Activated effector memory CD4-positive, alpha-beta T cell treated with anti-CD3 and anti-CD28 coated beads, Interleukin-2, amount 50 U/mL, for 16 hours (primary cell): ENCODE measurements at places on chromosomes 5 and 9.

GRCh38 chr9:14936491-14936890 lies 26.3 kb upstream of the FREM1 start:
- no peak for DNase-seq

DNA sequence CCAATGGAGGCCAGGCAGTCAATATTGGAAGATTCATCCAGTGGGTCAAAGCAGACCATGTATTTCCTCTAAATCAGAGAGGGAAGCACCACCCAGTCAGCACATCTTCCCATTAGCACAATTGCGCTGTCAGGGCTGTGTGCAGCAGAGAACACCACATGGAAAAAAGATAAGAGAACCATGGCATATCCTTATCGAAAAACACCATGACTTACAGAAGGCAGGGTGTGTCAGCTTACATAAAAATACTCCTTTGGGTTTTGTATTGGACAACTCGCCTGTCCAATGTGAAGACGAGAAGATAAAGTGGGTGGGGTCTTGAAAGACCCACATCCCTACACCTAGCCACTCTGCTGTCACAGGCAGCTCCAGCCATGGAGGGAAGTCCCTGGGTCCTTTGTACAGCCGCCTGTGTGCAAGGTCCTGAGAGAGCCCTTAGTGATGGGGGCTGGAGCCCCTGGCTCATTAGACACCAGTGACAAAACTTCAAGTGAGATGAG lies 71.9 kb upstream of the SPATA31E1 start:
- DNase-seq, result no peak

DNA sequence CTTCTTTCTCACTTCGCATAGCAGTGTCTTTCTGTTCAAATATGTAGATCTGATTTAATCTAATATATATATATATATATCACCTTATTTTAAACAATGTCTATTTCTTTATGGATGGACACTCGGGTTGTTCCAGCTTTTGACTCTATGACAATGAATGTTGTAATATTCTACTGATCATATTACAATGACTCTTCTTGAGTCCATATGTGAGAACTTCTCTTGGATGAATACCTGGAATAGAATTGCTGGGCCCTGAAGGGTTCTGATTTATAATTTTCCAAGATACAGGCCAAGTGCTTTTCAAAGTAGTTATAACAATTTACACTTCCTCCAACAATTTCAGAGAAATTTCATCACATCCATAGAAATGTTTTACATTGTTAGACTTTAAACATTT lies 28.8 kb downstream of the NTRK2 start:
- no peak for DNase-seq

- DNase-seq, result no peak
Observed at GRCh38 chr5:103910786-103911185, 348.2 kb upstream of the NUDT12 start.

DNA sequence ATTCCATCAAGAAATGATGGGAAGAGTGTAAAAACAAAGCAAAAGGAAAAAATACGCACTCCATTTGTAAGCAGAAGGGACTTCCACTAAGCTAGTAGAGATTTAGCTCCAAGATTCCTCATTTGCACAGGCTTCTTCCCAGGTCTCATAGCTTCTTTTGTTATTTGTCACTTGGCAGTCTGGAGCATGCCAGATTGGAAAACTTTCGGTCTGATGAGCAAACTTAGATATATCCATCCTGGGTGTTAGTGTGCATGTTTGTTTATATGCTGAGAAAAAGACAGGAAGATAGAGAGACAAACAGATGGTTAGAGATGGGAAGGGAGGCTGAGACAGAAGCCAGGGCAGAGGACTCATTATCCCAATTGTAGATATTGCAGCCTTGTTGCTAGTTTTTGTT lies 1644.5 kb upstream of the NUDT12 start:
- DNase-seq, result no peak

DNA sequence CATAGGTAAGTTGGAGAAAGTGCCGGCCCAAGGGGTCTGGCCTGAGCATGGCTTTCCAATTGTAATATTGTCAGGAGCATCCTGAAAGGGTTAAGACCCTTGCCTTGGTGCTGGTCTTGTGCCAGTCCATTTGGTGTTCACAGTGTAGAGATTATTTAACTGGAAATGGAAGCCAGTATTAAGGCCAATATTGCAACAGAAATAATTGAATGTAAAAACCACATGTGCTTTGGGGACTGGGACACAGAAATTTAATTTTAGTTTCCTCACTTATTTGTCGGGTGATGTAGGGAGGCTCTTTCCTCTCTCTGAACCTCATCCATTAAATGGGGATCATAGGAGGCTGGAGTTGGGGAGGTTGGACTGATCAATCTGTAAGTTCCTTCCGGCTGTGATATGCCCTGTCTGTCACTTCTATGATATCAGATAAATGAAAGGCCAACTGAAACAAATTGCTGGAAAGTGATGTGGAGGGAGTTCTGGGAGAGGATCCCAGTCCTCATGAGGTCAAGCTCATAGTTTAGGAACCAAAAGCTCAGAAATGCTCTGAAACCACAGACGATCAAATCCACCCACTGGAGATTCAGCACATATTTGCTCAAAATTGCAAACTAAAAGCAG lies 54.8 kb upstream of the COL15A1 start:
- no peak for DNase-seq

DNA sequence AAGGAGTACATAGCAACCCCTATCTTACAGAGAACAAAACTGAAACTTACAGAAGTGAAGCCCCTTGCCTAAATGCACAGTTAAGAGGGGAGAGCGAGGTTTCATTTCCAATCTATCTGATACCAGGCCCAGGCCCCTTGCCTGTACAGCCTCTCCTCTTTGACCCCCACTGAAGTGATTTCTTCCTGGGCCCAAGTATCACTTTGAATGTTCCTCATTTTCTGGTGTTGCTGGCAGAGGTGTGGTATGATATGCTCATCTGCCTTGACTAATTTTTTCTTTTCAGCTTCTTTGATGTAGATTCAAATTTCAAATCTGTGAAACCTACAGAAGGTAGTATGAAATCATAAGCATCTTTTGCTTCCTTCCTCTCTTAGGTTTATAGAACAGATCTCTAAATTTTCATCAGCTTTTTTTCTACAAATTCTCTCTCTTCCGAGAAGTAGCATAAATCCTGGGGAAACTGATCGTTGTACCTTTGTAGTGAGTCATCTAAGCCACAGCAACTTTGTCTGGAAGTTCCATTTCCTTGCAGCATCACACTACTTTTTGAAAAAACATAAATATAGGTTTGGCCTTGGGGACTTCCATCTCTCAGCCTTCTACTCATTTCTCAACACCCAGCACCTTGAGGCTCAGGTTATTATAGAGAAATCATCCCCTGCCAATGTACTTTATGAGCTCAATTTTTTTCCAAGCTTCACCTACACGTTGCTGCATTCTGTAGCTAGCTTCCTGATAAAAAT lies 402.4 kb upstream of the PTGER4 start:
- peak; percentile 64 for DNase-seq

DNA sequence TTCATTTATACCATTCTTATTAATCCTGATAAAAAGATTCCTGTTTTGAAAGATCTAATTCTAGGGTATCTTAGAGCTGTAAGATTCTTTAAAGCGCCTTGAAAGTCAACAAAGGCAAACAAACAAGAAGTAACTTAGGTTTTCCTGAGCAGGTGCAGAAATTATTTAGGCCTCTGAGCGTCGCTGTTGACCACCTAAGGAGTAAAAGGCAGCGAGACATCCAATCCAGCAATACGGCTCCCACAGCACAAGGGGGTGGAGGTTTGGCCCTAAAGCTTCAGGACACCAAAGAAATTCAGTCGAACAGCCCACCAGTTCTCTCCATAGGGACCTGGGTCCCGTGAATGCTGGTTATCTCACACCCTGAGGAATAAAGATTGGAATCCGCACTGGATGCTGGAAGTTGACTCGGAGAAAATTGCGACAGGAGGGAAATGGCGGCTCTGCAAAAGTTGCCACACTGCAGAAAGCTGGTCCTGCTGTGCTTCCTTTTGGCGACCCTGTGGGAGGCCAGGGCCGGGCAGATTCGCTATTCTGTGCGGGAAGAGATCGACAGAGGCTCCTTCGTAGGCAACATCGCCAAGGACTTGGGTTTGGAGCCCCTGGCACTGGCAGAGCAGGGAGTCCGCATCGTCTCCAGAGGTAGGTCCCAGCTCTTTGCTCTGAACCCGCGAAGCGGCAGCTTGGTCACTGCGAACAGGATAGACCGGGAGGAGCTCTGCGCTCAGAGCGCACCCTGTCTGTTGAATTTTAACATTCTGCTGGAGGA lies at the start of gene PCDHGA2:
Gene PCDHGA2, plus strand, starts transcription at position 223 of the 769 bp plus-strand sequence.
- DNase-seq, result no peak

DNA sequence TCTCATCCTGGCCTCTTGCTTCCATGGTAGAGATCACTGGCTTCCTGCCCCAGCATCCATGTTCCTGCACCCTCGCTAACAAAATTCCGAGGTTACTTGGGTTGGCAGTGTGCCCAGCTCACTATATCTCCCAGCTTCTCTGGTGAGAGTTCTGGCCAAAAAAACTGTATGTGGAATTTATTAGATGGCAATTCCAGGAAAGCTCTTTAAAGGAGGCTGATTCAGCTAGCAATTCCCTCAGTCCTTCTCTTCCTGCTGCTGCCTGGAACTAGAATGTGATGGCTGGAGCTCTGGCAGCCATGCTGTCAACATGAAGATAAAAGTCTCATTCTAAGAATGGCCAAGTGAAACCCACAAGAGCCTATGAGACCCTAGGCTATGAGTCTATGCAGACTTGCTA lies 88.8 kb downstream of the SECISBP2 start:
- no peak for DNase-seq

DNA sequence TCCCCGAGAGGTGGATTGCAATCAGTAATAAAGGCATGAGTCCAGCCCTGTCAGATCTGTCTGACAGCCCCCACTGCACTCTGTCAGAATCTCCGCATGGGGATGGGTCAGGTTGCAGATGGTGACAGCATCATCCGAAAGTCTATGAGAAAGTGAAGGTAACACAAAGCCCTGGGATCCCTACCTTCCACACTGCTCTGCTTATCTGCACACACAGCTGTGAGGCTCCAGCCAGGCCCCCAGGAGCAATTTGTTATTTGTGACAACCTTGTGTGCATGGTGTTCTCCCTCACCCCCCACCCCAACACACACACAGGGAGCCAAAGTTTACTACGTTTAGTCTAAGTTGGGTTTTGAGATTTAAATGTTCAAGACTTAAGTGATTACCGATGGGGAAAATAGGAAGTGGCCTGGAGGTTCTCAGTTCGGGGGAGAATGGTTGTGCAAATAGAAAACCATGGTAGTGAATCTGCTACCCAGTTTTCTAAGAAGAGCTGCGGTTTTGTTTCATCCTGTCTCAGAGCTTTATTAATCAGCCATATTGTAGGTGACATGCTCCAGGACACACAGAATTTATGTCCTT lies 92.7 kb downstream of the SV2C start:
- DNase-seq, result peak; percentile 65

DNA sequence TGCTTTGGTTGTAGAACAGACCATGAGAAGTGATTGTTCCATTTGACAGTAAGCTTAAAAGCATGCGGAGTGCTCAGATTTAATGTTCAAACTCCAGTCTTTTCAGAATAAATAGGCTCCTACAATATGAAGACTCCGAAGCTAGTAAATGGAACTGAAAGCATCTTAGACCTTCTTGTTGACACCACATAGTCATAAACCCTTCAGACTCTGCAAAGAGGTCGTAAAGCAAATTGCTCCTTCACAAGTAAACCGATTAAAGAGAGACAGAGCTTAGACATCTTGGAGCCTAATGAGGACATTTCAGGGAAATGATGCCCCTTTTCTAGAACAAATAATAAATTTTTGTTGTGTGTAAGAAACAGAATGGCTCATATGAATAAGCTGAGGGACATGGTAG lies 511.0 kb upstream of the RIOK2 start:
- DNase-seq, result no peak

DNA sequence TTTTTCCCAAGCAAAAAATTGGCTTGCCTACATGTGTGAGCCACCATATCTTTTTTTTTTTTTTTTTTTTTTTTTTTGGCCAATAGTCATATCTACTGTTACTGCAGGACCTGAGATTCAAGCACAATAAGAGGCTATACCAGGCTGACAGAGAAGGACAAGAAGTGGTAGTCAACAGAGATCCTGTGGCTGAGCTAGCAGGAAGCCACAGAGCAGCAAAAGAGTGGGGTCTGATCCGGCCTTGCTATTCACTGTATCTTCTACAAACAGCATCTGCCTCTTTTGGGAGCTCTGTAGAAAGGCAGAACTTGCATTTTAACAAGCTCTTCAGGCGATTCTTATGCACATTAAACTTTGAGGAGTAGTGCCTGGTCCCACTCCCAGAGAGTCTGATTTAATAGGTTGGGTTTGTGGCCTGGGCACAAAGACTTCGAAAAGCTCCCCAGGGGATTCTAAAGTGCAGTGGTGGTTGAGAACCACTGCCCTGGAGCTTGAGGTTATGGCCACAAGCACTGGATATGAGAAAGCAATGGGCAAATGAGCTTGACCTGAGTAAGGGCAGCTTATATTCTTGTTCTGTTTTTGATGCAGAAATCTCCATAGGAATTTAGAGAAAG lies 162.8 kb downstream of the PIK3R1 start:
- DNase-seq, result no peak

GRCh38 chr5:65647941-65648340 lies 23.1 kb downstream of the SHLD3 start:
- DNase-seq, result no peak

- no peak for DNase-seq
Observed at GRCh38 chr9:89425921-89426383, 72.0 kb downstream of the SEMA4D start.

GRCh38 chr9:85402551-85402950 lies 339.2 kb downstream of the AGTPBP1 start:
- no peak for DNase-seq

GRCh38 chr5:168342151-168342825 lies 50.8 kb downstream of the WWC1 start:
- DNase-seq, result no peak

DNA sequence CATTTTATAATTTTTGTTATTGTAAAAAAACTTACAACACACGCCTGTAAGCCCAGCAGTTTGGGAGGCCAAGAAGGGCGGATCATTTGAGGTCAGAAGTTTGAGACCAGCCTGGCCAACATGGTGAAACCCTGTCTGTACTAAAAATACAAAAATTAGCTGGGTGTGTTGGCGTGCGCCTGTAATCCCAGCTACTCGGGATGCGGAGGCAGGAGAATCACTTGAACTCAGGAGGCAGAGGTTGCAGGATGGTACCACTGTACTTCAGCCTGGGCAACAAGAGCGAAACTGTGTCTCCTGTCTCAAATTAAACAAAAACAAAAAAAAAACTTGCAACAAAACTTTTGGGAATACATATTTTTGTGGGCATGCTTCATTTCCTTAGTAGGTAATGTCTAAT lies 164.6 kb downstream of the CACNA1B start:
- DNase-seq, result no peak

GRCh38 chr5:44869928-44870327 lies 61.2 kb downstream of the MRPS30 start:
- no peak for DNase-seq

DNA sequence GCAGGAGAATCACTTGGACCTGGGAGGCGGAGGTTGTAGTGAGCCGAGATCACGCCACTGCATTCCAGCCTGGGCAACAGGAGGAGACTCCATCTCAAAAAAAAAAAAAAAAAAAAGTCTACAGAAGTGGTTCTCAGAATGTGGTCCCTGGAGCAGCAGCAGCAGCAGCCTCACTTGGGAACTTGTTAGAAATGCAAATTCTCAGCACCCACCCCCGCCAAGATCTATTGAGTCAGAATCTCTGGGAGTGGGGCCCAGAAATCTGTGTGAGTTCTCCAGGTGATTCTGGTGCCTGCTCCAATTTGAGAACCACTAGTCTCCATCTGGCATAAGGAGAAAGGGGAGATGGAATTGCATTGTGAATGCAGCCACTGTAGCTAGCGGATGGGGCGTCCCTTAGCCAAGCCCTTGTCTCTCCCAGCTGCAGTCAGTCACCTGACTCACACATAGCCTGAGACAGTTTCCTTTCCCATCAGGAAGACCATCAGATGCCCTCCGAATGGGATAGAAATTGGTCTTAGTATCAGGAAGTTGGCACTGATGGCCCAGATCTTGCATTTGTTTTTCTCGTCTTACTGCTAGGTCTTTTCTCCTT lies 12.2 kb upstream of the PTCH1 start:
- DNase-seq, result no peak
